Naive thymus-derived CD8-positive, alpha-beta T cell (primary cell): ENCODE measurements at places on chromosomes 6 and 20. TPM values are rescaled to one million over a fixed set of nuclear protein-coding genes. Genes with fewer than 3 reads are reported as not detected.

Gene MCCD1
- total RNA-seq: not detected

Gene MRAP2
- total RNA-seq: not detected

Gene C6orf58
- not detected for total RNA-seq

Gene SLC26A8
- not detected for total RNA-seq

Gene SNX3
- total RNA-seq: 65.1 TPM

Gene SLC12A5
- 1.0 TPM for total RNA-seq

Gene SAMD10
- total RNA-seq: 9.3 TPM

Gene RSPH4A
- 1.1 TPM for total RNA-seq

Gene RUNX2
- 36.7 TPM for total RNA-seq

Gene TMEM200A
- not detected for total RNA-seq

Gene NOTCH4
- total RNA-seq: 1.2 TPM

GRCh38 chr6:106102034-106102433, 15.9 kb downstream of the PRDM1 start:
- peaks cover 35% of the 10 kb centered on the region for H3K27me3 ChIP-seq
- no peak overlapping the region for H3K27ac ChIP-seq
- no peaks in the 10 kb centered on the region for H3K36me3 ChIP-seq
- H3K4me3 ChIP-seq: no peak overlapping the region
- no peak for DNase-seq
- H3K4me1 ChIP-seq: peaks cover 40% of the 10 kb centered on the region

- H3K36me3 ChIP-seq: no peaks in the 10 kb centered on the region
- no peaks in the 10 kb centered on the region for H3K4me1 ChIP-seq
- no peak overlapping the region for H3K27ac ChIP-seq
These were observed 102.2 kb upstream of the EXOC2 start for GRCh38 chr6:795046-795685.

DNA sequence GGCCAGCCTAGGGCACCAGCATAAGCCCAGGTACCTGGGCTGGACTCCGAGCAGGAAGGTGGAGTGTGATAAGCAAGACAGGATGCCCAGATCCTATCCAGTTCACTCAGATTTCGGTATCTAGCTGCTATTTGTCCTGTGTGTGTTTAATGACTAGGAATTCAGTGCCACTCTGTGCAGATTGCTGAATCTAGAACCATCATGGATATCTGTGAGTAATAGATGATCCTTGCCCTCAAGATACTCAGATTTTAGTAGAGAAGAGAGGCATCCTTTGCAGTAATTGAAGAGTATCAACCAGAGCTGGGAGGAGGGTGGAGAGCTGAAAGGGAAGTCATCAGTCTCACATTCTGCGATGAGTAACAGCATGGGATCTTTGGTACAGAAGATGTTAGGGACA, 155.0 kb upstream of the ARID1B start:
- H3K27me3 ChIP-seq: no peaks in the 10 kb centered on the region
- H3K4me1 ChIP-seq: no peaks in the 10 kb centered on the region
- H3K4me3 ChIP-seq: no peak overlapping the region
- no peak overlapping the region for H3K27ac ChIP-seq
- no peaks in the 10 kb centered on the region for H3K36me3 ChIP-seq

GRCh38 chr20:57835588-57836455, 126.0 kb upstream of the PMEPA1 start:
- H3K27me3 ChIP-seq: no peaks in the 10 kb centered on the region
- no peak overlapping the region for H3K27ac ChIP-seq
- H3K4me3 ChIP-seq: no peak overlapping the region
- no peaks in the 10 kb centered on the region for H3K4me1 ChIP-seq
- no peaks in the 10 kb centered on the region for H3K36me3 ChIP-seq
- DNase-seq: no peak

- H3K4me1 ChIP-seq: no peaks in the 10 kb centered on the region
- H3K27ac ChIP-seq: no peak overlapping the region
- H3K27me3 ChIP-seq: no peaks in the 10 kb centered on the region
- H3K4me3 ChIP-seq: no peak overlapping the region
These were observed 123.2 kb downstream of the TINAG start for GRCh38 chr6:54431466-54431865.

GRCh38 chr6:146719387-146719786, 120.6 kb downstream of the ADGB start:
- no peaks in the 10 kb centered on the region for H3K27me3 ChIP-seq
- no peaks in the 10 kb centered on the region for H3K4me1 ChIP-seq
- no peak overlapping the region for H3K27ac ChIP-seq
- H3K4me3 ChIP-seq: no peak overlapping the region
- no peak for DNase-seq

DNA sequence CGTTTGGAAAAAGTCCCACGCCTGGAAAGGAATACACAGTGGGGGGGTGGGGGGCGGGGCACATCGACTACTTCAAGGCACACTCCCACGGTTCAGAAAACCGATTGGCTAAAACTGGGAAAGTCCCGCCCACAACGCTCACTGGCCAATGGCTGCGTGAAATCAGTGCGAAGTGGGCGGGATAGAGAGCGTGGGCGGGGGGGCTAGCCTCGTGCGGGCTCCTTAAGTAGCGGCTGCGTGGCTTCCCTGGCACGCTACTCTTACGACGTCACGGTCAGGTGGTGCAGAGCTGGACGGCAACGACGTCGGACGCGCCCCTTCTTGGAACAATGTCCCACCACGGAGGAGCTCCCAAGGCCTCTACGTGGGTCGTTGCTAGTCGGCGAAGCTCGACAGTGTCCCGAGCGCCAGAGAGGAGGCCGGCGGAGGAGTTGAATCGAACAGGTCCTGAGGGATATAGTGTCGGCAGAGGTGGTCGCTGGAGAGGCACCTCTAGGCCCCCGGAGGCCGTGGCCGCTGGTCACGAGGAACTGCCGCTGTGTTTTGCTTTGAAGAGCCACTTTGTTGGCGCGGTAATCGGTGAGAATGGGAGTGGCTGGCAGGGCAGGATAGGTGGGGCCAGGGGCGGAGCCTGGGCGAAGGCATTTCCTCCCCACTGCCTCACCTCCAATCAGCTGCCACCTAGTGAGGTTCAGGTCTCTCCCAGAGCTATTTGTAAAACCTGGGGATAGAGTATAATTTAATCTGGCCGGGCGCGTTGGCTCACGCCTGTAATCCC, at the start of gene DDX43:
DDX43 (plus strand) TSS at position 252 of the 778 bp plus-strand sequence; CDS start at position 330, 78 bp downstream.
- H3K4me1 ChIP-seq: no peaks in the 10 kb centered on the region
- peak within 1 kb of the TSS; percentile 91 for H3K27ac ChIP-seq

DNA sequence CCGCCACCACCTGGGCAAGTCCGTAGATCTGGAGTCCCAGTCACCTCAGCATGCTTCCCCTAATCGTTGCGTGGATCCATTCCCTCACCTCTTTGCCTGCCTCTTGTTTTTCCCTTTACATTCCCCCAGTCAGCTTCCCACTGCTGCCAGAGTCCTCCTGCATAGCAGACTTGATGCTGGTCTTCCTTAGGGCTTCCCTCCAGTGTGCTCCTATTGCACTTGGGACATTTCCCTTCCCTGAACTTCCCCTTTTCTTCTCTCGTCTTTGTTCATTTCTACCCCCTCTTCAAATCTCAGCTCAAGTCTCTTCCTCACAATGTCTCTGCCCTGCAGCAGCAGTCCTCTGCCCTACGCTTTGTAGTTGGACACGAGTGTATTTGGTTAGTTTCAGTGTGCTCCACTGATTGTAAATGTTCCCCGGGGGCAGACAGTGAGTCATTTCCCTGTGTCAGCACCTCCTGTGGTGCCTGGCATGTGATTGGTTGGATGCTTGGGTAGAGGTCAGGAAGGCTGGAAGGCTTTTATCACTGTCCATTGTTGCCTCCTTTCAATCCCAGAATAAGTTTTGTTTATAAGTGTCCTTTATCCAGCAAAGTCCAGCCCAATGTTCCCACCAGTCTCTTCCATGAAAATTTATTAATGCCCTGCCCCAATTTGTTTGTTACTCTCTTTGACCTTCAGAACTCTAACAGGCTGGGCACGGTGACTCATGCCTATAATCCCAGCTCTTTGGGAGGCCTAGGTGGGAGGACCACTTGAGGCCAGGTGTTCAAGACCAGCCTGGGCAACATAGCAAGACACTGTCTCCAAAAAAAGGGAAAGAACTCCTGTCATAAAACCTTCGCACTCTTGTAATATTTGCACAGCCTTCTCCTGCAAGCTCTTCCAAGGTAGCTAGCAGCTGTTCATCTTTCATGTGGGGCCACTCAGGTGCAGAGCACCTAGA, 38.3 kb downstream of the FAM120B start:
- no peaks in the 10 kb centered on the region for H3K27me3 ChIP-seq
- no peak overlapping the region for H3K4me3 ChIP-seq

DNA sequence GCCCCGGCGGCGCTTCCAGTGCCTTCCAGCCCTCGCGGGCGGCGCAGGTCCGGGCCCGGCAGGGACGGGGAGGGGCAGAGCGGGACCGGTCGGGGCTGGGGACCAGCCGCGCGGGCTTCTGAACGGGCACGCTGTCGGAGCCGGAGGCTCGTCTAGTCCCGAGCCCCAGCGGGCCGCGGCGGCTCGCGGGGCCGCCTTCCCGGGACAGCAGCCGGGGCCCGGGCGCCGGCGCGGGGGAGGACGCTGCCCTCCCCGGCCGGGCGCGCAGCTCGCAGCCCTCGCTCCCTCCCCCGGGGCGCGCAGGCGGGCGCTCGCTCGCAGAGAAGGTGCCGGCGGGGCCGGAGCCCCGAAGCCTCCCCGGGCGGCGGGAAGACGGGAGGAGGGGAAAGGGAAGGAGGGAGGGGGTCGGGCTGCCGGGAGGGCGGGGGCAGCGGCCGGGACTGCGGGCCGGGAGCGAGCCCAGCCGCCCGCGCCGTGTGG, 696 bp upstream of the SIRPA start:
- no peak overlapping the region for H3K4me3 ChIP-seq
- no peak for DNase-seq
- H3K27ac ChIP-seq: no peak overlapping the region
- H3K4me1 ChIP-seq: peaks cover 6% of the 10 kb centered on the region
- no peaks in the 10 kb centered on the region for H3K36me3 ChIP-seq
- peaks cover 42% of the 10 kb centered on the region for H3K27me3 ChIP-seq

DNA sequence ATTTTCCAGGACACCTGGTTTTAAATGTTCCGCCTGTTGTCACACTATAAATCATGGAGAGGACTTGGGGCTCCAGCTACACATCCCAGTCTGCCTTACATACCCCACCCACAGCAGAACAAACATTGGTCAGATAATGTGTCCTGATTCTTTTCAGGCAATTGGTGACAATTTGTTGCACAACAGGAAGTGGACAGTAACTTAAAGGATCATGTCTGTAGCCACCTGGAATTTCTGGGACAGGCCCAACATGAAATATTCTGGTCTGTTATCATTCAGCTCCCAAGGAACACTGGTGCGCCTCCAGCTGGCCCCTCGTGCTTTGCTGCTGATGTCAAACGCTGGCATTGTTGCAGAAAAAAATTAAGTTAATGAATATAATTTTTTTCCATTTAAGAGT, 117.2 kb downstream of the SOBP start:
- DNase-seq: no peak
- no peaks in the 10 kb centered on the region for H3K36me3 ChIP-seq
- no peaks in the 10 kb centered on the region for H3K4me1 ChIP-seq
- no peak overlapping the region for H3K27ac ChIP-seq
- H3K27me3 ChIP-seq: peaks cover 3% of the 10 kb centered on the region

- H3K27ac ChIP-seq: no peak overlapping the region
- H3K27me3 ChIP-seq: no peaks in the 10 kb centered on the region
- no peak overlapping the region for H3K4me3 ChIP-seq
- H3K36me3 ChIP-seq: no peaks in the 10 kb centered on the region
These were observed 70.9 kb upstream of the PLEKHG1 start for GRCh38 chr6:150528648-150529285.

GRCh38 chr6:113750151-113750855, 106.8 kb upstream of the MARCKS start:
- H3K36me3 ChIP-seq: no peaks in the 10 kb centered on the region
- no peaks in the 10 kb centered on the region for H3K4me1 ChIP-seq
- H3K4me3 ChIP-seq: no peak overlapping the region
- peaks cover 2% of the 10 kb centered on the region for H3K27me3 ChIP-seq
- no peak for DNase-seq
- H3K27ac ChIP-seq: no peak overlapping the region

DNA sequence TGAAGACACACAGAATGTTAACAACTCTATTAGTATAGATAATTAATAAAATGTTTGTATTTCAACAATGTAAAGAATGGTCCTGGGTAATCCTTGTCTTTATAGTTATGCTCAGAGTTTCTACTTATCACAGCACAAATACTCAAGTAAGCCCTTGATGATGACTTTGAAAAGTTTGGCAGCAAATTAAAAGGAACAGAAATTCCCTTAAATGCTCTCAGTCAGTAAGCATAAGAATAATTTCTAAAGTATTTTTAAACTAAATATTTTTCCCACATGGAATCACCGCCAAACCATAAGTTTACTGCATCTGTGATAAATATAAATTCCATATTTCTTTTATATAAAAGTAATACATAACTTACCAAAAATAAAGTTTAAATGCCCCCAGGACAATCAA, 96.1 kb downstream of the COL12A1 start:
- H3K27ac ChIP-seq: no peak overlapping the region
- no peak for DNase-seq
- H3K36me3 ChIP-seq: no peaks in the 10 kb centered on the region
- no peaks in the 10 kb centered on the region for H3K27me3 ChIP-seq
- H3K4me1 ChIP-seq: no peaks in the 10 kb centered on the region

- no peak for DNase-seq
- H3K36me3 ChIP-seq: no peaks in the 10 kb centered on the region
- no peak overlapping the region for H3K27ac ChIP-seq
- no peak overlapping the region for H3K4me3 ChIP-seq
These were observed 23.8 kb downstream of the SLCO4A1 start for GRCh38 chr20:62665826-62666735.

DNA sequence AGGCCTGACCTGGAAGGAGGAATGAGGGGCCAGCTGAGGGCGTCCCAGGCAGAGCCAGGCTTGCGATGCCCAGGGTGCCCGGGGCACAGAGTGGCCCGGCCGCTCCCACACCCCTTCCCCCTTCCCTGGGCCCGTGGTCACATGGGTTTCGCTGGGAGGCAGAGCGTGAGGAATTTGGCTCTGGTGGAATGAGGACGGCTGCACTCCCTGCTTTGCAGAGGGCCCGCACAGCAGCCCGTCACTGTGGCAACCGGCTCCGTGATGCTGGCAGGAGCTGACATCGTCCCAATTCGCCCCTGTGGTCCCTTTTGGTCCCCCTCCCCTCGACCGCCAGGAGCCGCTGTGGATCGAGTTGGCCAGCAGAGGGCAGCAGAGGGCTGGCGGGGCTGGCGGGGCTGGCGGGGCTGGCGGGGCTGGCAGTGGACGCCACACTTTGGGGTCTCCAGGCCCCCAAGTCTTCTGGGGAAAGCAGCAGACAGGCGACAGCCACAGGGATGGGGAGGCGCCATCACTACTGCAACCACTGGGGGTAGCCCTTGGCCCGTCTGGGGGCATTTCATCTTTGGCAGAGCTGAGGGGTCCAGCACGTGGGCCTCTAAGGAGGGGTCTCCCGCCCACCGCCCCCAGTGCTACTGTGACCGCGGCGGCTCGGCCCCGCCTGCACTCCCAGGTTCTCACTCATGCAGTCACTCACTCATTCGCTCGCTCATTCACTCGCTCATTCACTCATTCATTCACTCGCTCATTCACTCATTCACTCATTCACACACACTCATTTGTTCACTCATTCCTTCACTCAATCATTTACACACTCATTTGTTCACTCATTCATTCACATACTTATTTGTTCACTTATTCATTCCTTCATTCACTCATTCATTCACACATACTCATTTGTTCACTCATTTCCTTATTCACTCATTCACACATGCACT, 49.7 kb upstream of the BHLHE23 start:
- peaks cover 9% of the 10 kb centered on the region for H3K27me3 ChIP-seq
- H3K36me3 ChIP-seq: no peaks in the 10 kb centered on the region
- DNase-seq: peak; percentile 29
- H3K4me3 ChIP-seq: no peak overlapping the region
